ENCODE measurements at places on chromosomes 1 and 21.

- no peak for DNase-seq
Observed at GRCh38 chr1:30129421-30130055, 593.8 kb downstream of the MATN1 start.

DNA sequence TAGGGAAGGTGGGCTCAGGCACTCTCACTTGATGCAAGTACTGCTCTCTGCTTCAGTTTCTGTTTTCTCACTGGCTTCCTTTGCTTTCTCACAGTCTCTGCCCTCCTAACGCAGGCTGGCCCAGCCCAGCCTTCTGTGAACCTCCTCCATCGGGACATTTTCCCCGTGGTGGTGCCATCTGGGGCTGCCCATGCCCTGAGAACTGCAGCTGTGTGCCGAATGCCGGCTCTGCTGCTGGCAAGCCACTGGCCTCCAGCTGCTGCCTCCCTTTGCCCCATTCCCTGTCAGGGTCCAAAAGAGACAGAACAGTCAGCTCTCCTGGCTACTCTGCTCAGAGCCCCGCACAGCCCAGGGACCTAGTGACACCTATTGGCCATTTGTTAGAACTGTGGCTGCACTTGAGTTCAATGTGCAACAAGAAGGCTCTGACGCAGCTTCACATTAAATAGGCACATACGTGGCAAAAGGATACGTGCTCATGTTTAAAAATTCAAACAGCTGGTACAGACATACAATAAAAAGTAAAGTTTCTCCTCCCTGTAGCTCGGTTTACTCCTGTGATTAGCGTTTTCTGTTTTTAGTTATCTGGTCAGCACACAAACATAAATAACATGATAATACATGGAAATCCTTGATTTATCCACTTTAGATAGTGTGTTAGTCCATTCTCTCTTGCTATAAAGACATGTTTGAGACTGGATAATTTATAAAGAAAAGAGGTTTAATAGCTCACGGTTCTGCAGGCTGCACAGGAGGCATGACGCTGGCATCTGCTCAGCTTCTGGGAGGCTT lies 46.6 kb downstream of the FCRL5 start:
- DNase-seq, result peak; percentile 64

DNA sequence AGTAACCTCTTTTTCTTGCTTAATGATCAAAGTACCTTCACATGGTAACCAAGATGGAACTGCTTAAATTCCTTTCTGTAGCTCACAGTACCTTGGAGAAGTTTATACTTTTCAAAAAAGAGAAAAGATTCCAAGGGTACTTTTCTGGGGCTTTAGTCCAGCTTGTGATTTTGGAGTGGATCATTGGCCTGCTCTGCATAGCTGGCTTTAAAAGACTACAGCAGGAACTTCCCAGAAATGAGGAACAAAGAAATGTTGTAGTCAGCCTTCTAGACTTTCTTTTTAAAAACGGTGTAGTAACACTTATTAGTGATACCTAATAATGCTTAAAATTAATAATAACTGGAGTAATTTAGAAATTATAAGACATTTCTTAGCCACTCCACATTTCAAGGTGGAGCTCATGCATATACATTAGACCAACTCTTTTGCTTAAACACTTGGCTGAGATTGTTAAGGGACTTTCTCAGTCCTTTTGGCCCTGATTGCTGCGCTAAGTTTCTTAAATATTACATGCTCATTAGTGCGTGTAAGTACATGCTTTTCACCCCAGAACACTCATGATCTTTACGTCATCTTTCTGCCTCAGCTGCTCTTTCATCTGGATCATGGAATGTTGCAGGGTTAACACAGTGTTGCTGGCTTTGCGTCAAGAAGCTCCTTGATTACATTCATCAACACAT lies 57.3 kb downstream of the SDCCAG8 start:
- DNase-seq, result peak; percentile 30

DNA sequence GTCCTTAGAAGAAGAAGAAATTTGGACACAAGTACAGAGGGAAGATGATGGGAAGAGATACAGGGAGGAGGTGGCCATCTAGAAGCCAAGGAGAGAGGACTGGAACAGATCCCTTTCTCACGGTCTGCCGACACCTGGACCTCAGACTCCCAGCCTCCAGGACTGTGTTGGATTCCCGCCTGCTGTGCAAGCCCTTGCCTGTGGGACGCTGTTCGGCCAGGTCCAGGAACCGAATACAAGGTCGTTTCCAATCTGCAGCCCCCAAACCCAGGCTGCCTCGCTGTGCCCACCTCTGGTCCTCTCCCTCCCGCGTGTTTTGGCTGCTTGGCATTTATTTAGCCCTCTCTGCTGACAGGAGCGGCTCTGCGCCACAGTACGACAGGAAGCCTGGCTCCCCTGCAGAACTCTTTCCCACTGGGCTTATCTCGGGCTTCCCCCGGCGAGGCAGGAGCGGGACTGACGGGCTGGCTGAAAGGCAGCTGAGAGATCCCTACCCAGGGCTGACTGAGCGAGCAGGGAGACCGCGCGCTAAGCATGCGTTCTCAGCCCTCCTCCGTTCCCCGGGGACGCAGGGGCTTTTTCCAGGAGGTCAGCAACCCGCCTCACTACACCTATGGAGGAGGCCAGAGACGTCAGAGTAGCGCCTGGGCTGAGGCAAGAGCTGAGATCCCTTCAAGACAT lies 238.4 kb downstream of the TNR start:
- DNase-seq, result no peak

- peak; percentile 91 for DNase-seq
Observed at GRCh38 chr1:26287033-26287711, 7.3 kb downstream of the SH3BGRL3 start.

GRCh38 chr1:45883658-45884057 lies 80.2 kb downstream of the MAST2 start:
- DNase-seq, result no peak

GRCh38 chr21:22192766-22193165 lies 1194.6 kb downstream of the NCAM2 start:
- no peak for DNase-seq

DNA sequence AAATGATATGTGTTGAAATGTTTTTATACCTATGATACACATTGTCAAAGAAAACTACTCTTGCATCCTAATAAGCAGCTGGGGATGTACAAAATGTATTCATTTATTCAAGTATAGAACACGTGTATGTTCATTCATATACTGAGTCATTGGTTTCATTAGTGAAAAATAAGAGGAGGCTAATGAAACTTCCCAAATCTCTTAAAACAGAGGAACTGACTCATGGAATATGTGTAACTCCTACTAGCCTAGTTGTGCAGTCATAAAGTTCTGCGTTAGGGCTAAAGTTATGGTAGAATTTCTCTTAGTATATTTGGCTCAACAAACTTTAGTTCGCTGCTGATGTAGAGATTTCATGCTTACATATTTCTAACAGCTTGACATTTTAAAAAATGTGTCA lies 441.6 kb downstream of the NCAM2 start:
- no peak for DNase-seq

GRCh38 chr1:156245451-156246232 lies 2.2 kb downstream of the PAQR6 start:
- DNase-seq, result no peak

DNA sequence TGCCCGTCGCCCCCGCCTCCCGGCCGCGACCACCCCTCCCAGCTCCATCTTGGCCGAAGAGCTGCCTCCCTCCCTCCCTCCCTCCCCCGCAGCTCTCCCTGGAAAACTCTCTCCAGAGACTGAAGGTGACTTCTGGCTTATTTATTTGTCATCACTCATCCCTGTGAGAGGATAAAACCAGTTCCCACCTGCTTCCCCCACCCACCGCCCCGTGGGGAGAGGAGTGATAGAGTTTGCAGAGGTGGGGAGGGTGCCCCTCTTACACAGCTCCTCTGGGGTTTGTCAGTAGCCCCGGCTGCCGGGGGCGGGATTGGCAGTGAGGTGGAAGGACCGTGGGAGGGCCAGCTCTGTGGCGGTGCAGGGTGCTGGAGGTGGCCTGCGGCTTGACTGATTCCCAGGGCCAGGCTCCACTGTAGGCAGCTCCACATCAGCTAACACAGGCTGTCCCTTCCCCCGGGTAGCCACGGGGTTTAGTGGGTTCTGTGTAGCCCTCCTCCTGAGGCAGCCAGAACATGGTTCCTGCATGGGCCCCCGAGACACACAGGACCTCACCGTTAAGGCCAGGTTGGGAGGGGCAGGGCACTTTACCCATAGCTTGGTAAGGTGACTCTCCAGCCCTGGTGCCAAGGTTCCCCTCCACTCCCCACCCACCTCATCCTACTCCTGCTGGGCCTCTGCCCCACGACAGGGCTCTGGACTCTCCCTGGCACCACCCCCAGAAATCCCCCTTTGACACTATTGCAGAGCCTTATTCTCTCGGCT lies 62.2 kb downstream of the ELK4 start:
- DNase-seq, result no peak

DNA sequence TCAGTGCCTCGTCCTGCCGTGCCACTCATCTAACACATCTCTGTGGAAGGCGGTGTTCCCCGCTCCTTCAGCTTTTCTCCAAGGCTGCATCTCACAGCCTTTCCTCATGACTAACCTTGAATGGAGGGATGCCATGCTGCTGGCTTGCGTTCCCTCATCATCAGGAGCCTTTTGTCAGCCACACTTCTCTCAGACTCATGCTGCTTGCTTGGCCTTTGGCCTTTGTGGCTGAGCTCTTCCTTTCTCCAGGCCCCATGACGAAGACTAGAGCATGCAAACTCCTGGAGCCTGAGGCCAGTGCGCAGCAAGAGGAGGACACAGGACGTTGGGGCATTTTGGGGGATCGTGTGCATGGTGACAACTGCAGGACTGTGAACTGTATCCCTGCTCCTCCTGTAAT lies 70.8 kb downstream of the SYT2 start:
- DNase-seq, result no peak

DNA sequence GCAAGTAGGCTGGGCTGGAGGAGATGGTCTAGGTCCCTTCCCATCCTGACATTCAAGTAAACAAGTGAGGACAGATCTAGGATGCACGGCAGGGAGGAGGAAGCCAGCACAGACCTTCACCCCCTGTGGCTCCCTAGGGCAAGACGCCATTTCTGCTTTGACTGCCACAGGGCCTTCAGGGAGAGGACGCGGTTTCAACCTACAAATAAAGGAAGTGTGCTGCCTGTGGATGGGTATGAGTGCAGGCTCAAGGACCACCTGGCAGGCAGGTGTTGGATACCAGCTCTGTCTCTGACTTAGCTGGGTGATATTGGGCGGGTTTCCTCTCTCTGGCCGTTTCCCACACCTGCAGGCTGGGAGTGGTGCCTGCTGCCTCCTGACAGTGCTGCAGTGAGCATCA lies 16.2 kb downstream of the SLC2A1 start:
- DNase-seq, result peak; percentile 40
